ENCODE measurements at places on chromosomes 7 and 10.
A peak's percentile ranks its signal among the peaks of the same experiment; 100 is the strongest.

DNA sequence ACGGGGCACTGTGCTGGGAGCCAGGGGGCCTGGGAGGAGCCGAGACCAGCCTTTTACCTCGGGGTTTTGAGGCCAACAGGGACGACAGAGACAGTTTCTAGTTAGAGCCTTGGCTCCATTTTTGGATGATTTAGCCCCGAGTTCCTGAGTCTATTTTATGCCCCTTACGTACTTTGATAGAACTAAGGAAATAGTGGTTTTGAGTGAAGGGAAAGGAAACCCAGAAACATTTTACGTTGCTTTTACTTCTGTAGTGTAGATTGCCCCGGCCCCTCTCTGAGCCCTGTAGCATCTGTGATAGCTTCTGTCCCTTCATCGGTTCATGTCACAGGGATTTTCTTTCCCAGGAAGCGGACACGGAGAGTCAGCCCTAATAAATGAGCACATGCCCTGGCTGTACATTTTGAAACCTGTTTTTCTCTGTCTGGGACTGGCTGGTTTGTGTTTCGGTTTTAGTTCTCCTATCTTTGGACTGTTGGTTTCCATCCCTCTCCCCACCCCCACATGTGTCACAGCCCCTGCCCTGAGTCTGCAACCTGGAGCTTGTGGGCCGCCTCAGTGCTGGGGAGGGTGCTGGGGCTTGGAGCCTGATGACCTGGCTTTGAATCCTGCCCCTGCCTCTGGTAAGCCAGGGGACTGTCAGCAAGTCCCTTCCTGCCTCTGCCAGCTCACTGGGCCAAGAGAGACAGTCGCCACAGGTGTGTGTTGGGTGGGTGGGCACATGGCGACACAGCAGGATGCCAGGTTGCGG, 6.9 kb upstream of the ORAI2 start:
- no peaks in the 10 kb centered on the region for H3K4me1 ChIP-seq
- no peak overlapping the region for H3K4me3 ChIP-seq
- no peak for DNase-seq
- peaks cover 1% of the 10 kb centered on the region for H3K27me3 ChIP-seq
- peaks cover 8% of the 10 kb centered on the region for H3K36me3 ChIP-seq
- H3K27ac ChIP-seq, result no peak overlapping the region

DNA sequence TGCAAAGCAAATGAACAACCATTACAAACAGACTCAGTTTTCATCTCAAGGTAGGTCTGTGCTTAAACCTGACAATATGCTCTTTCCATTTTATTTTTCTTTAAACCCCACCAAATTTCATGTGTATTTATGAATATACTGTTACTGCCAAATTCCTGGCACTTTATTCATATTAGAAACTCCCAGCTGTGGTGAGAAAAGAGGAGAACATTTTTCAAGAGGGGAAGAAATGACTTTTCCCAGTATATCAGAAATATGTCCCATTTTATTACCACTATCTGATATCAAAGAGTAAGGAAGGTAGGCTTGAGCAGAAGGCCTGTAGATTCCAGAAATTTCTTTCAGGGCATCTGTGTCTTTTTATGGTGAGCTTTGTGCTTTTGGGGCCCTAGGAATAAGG, 189.6 kb downstream of the ADAM12 start:
- H3K4me3 ChIP-seq, result peak overlapping the region; percentile 68
- DNase-seq, result no peak
- H3K27me3 ChIP-seq, result peaks cover 8% of the 10 kb centered on the region
- peak overlapping the region; percentile 85 for H3K27ac ChIP-seq
- peaks cover 11% of the 10 kb centered on the region for H3K36me3 ChIP-seq

DNA sequence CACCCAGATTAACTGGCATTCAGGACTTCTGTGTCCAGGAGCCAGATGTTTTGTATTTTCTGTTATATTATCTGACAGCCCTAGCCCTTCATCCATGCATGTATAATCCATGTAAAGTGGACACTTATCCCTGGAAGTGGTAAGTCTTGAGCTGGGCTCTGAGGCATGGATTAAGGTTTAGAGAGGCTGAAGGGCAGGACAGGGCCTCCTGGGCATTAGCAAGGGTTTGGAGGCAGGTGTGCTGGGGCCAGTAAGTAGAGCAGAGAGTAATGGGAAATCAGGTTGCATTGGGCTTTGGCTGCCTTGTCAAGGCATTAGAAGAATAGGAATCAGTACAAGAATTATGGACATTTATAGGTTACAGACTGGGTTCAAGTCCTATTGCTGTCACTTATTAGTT, 138.0 kb downstream of the DYNC1I1 start:
- peaks cover 2% of the 10 kb centered on the region for H3K27me3 ChIP-seq
- no peak for DNase-seq
- H3K4me1 ChIP-seq, result peaks cover 5% of the 10 kb centered on the region
- no peak overlapping the region for H3K27ac ChIP-seq

- H3K4me1 ChIP-seq, result peaks cover 17% of the 10 kb centered on the region
- no peaks in the 10 kb centered on the region for H3K27me3 ChIP-seq
- H3K27ac ChIP-seq, result no peak overlapping the region
- H3K4me3 ChIP-seq, result no peak overlapping the region
- H3K36me3 ChIP-seq, result peaks cover 16% of the 10 kb centered on the region
- DNase-seq, result no peak
Observed at GRCh38 chr10:89221919-89222318, 14.8 kb upstream of the CH25H start.

DNA sequence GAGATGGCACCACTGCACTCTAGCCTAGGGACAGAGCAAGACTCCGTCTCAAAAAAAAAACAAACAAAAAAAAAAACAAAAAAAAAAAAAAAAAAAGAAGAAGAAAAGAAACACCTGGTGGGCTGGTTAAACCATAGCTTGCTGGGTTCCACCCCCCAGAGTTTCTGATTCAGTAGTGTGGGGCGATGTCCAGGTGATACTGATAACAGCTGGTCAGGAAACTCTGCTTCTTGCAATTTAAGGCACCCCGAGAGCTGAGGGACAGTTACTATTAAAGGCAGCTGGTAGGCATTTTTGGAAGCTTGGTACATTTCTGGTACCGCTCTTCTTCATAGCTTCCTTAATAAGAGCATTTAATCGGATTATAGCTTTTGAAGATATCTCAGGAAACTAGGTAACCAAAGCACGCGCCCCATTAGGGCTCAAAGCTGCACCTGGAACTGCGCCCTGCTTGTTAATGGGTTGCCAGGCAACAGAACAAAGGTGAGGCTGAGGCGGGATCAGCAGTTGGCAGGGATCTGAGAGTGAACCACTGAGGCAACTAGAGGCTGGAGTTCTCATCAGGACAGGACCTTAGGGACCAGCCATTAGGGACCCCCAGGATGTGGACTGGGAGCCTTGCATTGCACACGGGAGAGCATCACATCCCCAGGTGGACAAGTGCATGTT, 6.5 kb upstream of the SDK1 start:
- no peaks in the 10 kb centered on the region for H3K4me1 ChIP-seq
- no peak overlapping the region for H3K4me3 ChIP-seq
- H3K27ac ChIP-seq, result no peak overlapping the region
- no peak for DNase-seq
- peaks cover 3% of the 10 kb centered on the region for H3K27me3 ChIP-seq
- H3K36me3 ChIP-seq, result no peaks in the 10 kb centered on the region

DNA sequence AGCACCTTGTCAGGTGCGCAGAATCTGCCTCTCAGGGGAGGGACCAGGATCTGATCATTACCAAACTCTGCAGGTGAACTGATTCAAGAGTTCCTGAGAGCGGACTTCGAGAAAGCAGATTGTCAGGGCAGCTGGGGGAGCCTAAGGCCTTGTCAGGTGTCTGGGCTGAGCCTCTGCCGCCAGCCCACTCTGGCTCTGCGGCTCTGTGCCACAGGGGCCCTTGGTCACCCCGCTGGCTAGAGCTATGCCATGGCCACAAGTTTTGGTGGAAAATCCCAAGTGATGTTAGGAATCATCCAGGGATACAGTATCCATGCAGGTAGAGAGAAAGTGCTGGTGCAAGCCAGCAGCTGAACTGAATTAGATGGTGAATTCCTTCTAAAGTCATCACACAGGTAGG, 4.2 kb downstream of the ADAMTS14 start:
- no peak overlapping the region for H3K4me3 ChIP-seq
- H3K36me3 ChIP-seq, result no peaks in the 10 kb centered on the region
- peaks cover 33% of the 10 kb centered on the region for H3K27me3 ChIP-seq
- no peak for DNase-seq
- H3K27ac ChIP-seq, result no peak overlapping the region
- H3K4me1 ChIP-seq, result peaks cover 26% of the 10 kb centered on the region

- H3K27me3 ChIP-seq, result no peaks in the 10 kb centered on the region
- H3K27ac ChIP-seq, result peak overlapping the region; percentile 89
- peaks cover 13% of the 10 kb centered on the region for H3K36me3 ChIP-seq
- H3K4me3 ChIP-seq, result peak overlapping the region; percentile 85
- peaks cover 55% of the 10 kb centered on the region for H3K4me1 ChIP-seq
- peak; percentile 12 for DNase-seq
Observed at GRCh38 chr7:47327346-47327697, 254.6 kb downstream of the TNS3 start.

- H3K27me3 ChIP-seq, result no peaks in the 10 kb centered on the region
- no peaks in the 10 kb centered on the region for H3K36me3 ChIP-seq
- peaks cover 36% of the 10 kb centered on the region for H3K4me1 ChIP-seq
- H3K4me3 ChIP-seq, result no peak overlapping the region
Observed at GRCh38 chr7:131652934-131653333, 96.5 kb upstream of the PODXL start.

- H3K36me3 ChIP-seq, result no peaks in the 10 kb centered on the region
- peaks cover 13% of the 10 kb centered on the region for H3K27me3 ChIP-seq
- peaks cover 14% of the 10 kb centered on the region for H3K4me1 ChIP-seq
- DNase-seq, result no peak
- no peak overlapping the region for H3K27ac ChIP-seq
Observed at GRCh38 chr7:150942001-150942590, 36.0 kb downstream of the KCNH2 start.

DNA sequence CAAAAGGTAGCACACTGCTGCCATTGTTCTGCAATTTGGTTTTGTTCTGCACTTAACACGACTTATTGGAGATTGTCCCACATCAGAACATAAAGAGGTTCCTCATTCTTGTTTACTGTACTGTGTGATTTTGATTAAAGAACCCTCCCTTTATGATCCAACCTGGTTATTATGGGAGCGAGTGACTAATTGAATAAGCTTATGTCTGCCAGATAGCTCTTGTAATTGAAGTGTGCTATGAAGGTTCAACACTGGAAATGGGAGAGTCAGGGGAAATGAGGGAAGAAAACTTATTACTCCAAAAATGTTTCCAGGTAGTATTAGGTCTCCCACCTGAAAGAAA, 33.9 kb downstream of the CASP7 start:
- H3K4me3 ChIP-seq, result no peak overlapping the region
- no peak overlapping the region for H3K27ac ChIP-seq
- H3K36me3 ChIP-seq, result peaks cover 8% of the 10 kb centered on the region
- DNase-seq, result no peak
- H3K4me1 ChIP-seq, result peaks cover 26% of the 10 kb centered on the region
- no peaks in the 10 kb centered on the region for H3K27me3 ChIP-seq

DNA sequence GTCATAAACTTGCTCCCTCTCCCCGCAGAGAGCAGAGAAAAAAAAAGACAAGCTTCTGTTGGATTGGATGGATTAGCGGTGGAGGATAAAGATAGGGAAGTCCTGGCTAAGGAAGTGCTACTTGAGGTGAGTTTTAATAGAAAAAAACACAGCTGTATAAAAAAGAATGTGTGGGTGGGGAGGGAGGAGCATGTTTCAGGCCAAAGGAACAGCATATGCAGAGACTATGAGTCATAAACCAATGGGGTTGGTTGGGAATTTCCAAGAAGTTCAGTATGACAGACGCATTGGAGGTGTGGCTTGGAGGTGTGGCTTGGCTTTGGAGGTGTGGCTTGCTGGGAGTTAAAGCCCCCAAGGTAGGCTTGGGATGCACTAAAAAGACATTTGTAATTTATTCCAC, 103.0 kb upstream of the LSM8 start:
- H3K27ac ChIP-seq, result no peak overlapping the region
- H3K4me1 ChIP-seq, result no peaks in the 10 kb centered on the region
- DNase-seq, result no peak
- no peak overlapping the region for H3K4me3 ChIP-seq
- peaks cover 2% of the 10 kb centered on the region for H3K27me3 ChIP-seq

DNA sequence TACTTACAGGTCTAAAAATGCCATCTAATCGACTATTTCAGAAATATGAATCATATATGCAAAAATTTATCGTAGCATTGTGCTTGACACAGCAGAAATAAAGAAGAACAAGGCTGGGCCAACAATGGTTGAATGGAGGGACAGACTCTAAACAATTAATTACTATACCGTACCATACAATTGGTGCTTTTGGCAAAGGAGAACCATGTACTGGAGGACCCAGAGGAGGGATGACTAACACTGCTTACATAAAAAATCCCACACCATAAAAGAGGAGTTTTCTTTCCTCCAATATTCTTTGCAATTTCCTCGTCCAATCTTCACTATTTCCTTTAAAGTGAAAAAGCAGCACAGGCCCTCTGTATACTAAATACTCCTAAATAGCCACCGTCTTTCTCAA, 94.1 kb downstream of the SGMS1 start:
- no peak overlapping the region for H3K4me3 ChIP-seq
- no peak overlapping the region for H3K27ac ChIP-seq
- H3K36me3 ChIP-seq, result peaks cover 5% of the 10 kb centered on the region
- no peaks in the 10 kb centered on the region for H3K27me3 ChIP-seq
- H3K4me1 ChIP-seq, result no peaks in the 10 kb centered on the region

DNA sequence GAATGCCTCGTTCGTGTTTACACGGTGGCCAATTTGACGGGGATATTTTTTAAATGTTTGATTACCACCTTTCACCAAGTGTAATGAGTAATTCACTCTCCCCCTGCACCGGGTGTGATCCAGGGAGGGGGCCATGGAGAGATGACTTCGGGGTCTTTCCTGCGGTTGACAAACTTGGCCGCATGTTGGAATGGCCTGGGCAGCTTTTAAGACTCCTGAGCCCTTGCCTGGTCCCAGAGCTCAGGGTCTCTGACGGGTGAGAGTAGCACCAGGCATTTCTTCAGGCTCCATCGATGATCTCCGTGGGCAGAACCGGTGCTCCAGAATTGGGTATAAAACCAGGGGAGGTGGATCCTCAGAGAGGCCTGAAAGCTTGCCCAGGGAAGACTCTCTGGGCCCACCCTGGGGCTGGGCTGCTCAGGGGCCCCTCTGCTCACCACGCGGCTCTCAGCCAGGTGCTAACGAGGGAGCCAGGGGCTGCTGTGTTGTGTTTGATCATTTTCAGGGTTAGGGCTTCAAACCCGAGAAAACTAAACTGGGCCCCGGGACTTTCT, 882 bp downstream of the ZNF282 start:
- peaks cover 41% of the 10 kb centered on the region for H3K4me1 ChIP-seq
- H3K27me3 ChIP-seq, result peaks cover 6% of the 10 kb centered on the region
- H3K4me3 ChIP-seq, result peak overlapping the region; percentile 96

- H3K36me3 ChIP-seq, result peaks cover 57% of the 10 kb centered on the region
- H3K27me3 ChIP-seq, result no peaks in the 10 kb centered on the region
- H3K27ac ChIP-seq, result peak overlapping the region; percentile 83
- peak overlapping the region; percentile 76 for H3K4me3 ChIP-seq
Observed at GRCh38 chr10:58660575-58661255, 148.0 kb downstream of the BICC1 start.
